ENCODE measurements at places on chromosomes 7 and 10.

DNA sequence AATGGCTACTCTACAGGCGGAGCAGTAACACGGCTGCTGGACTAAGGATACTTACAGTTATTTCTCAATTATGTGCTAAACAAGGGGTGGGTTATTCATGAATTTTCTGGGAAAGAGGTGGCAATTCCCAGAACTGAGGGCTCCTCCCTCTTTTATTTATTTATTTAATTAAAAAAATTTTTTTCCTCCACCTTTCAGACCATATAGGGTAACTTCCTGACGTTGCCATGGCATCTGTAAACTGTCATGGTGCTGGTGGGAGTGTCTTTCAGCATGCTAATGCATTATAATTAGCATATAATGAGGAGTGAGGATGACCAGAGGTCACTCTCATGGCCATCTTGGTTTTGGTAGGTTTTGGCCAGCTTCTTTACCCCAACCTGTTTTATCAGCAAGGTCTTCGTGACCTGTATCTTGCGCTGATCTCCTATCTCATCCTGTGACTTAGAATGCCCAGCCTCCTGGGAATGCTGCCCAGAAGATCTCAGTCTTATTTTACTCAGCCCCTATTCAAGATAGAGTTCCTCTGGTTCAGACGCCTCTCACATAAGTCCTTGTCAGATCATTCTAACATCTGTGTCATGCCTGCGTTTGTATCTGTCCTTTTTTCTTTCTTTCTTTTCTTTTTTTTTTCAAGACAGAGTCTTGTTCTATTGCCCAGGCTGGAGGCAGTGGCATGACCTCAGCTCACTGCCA, 15.9 kb upstream of the STOX1 start:
- no peak for DNase-seq

- no peak for DNase-seq
These were observed 24.7 kb upstream of the MACC1 start for GRCh38 chr7:20241911-20242261.

DNA sequence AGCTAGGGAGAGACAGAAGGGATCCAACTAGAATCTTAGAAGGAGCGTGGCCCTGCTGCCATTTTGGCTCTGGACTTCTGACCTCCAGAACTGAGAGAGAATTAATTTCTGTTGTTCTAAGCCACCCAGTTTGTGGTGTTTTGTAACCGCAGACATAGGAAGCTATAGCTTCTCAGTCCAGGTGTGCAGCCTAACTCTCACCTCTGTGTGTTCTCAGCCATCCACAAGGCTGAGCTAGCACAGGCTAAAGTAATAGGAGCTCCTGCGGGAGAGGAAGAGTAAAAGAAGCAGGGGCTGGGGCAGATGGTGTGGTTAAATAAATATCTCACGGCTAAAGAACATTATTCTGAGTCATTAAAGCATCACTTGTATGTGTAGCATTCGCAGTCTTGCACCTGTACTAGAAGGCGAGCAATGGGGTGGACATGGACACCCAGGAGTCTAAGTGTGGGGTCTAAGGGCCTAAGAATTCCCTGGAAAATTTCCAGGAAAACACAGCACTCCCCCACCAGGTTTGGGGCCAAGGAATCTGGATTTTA, 94.1 kb downstream of the AOAH start:
- no peak for DNase-seq

DNA sequence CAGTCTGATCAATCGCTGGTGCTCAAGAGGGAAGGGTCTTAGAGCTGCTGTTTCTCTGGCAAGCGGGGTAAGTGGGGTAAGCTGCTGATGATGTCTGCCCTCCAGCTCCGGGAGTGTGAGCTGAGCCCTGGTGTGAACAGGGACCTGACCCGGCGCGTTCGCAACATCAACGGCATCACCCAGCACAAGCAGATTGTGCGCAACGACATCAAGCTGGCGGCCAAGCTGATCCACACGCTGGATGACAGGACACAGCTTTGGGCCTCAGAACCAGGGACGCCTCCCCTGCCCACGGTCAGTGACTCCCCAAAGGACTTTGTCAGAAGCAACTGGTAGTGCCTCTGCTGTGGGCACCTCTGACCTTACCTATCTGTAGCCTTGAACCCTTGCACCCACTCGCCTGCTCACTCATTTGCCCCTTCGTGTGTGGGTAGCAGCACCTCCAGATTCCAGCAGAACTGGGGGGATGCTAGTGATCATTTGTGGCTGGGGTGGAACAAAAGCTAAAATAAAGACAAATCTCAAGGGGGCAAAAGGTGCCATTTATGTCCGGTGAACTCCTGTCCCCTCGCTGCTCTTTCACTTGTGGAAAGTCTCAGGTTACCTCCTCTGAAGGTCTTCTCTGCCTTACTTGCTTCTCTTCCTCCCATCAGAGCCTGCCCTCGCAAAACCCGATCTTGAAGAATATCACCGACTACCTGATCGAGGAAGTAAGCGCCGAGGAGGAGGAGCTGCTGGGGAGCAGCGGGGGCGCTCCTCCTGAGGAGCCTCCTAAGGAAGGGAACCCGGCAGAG, 3.2 kb downstream of the UFSP1 start:
- DNase-seq = no peak

GRCh38 chr7:153447011-153447410, 605.2 kb upstream of the DPP6 start:
- DNase-seq = no peak

Data from epithelial cell of prostate (primary cell).